HT1080 (cell line): ENCODE measurements at places on chromosomes 1 and 21. TPM values are rescaled to one million over a fixed set of nuclear protein-coding genes. Genes with fewer than 3 reads are reported as not detected.

The SPATA1 gene
- 0.20 TPM in 1 of 2 replicates, not detected in the other for total RNA-seq

The CFAP107 gene
- not detected in 2 replicates for total RNA-seq

The MX2 gene
- total RNA-seq = 0.08 and 0.17 TPM in 2 replicates

The TTF2 gene
- 24.0 and 25.0 TPM in 2 replicates for total RNA-seq

The TPTE gene
- 1.4 and 1.7 TPM in 2 replicates for total RNA-seq

The TPM3 gene
- 703 and 744 TPM in 2 replicates for total RNA-seq

- no peak for DNase-seq
Measured at GRCh38 chr1:22572818-22573217, 9.5 kb downstream of the EPHA8 start.

DNA sequence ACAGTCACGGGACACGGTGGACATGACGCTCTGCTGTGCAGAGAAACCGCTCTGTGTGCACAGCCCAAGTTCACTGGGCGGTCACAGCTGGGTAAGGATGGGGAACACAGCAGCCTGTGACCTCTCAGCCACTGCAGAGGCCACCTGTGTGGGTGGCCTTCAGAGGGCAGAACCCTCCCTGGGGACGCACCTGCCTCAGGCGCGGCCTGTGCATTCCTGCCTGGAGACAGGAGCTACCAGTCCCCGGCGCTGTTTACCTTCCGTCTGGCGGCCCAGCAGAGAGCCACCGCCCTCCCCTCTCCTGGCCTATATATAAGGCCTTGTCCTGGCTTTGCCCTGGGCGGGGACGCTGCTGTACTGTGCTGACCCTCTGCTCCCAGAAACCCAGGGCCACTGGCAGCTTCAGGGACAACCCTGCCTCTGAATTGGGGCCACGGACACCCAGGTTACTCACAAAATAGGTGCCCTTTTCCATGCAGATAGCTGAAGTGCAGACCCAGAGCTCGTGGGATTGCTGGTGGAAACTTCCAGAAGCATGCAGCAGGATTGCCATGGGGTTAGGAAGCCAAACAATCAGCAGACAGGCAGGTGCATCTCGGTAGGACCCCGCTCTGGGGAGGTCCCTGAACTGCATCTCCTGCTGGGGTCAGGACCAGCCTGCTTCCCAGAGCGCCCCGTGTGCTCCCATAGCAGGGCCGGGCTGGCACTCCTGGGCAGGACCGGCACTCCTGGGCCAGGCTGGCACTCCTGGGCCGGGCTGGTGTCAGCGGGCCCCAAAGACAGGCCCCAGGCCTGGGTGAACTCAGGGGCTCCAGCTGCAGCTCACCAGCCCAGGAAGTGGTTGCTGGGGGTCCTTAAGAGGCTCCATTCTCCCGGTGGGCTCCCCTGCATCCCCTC is 83.6 kb downstream of the SIK1 start:
- no peak for DNase-seq

GRCh38 chr21:45015469-45015860 is 58.9 kb upstream of the ADARB1 start:
- no peak for DNase-seq

- DNase-seq = peak; percentile 36
Measured at GRCh38 chr1:34460193-34460592, 283.5 kb downstream of the C1orf94 start.

DNA sequence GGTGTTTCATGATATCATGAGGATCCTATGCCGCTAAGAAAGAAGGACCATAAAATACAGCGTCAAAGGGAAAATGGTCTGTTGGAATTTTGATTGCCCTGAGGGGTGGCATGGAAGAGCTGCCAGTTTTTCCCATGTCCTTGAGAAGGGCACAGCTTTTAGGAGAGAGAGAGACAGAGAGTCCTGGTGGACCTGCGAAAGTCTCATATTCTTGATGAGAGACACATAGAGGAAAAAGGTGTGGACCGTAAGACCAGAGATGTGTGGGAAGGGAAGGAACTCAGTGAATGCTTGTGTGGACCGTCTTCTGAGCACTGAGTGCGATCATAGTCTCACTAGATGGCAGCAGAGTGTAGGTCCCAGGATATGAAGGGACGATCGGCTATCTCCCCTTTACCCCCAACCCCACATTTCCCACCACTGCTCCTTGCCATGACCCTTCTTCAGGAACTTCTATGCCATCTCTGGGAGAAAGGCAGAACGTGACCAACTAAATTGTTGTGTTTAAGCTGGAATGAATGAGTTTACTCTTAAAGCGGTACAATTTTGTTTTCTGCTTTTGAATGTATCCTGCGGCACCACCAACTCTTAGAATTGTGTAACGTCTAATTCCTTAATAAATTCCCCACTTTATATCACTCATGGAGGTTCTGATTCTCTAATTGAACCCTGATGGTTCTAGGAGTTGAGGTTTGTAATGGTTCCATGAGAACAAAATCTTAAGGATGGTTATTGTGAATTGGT is 117.7 kb downstream of the CTH start:
- peak; percentile 46 for DNase-seq

DNA sequence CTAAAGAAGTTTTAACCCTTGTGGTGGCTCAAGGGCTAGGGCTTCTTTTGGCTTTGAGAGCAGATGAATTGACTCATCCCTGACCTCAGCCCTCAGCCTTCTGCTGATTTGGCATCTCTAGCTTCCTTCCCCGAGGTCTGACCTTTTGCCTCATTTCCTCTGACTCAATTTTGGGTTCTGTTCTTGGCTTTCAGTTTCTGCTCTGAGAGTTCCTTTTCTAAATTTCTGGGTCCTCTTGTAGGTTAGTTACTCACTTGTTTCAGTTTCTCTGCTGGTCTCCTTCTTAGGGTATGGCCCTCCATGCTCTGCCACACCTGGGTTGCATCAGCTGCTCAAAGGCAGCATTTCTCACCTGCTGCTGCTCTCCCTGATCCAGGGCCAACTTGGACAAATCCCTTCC is 19.4 kb downstream of the PDE4B start:
- peak; percentile 95 for DNase-seq

- DNase-seq = no peak
Measured at GRCh38 chr1:65890201-65890843, 97.6 kb downstream of the PDE4B start.

- no peak for DNase-seq
Measured at GRCh38 chr1:15847893-15848142, 311 bp downstream of the SPEN start.

DNA sequence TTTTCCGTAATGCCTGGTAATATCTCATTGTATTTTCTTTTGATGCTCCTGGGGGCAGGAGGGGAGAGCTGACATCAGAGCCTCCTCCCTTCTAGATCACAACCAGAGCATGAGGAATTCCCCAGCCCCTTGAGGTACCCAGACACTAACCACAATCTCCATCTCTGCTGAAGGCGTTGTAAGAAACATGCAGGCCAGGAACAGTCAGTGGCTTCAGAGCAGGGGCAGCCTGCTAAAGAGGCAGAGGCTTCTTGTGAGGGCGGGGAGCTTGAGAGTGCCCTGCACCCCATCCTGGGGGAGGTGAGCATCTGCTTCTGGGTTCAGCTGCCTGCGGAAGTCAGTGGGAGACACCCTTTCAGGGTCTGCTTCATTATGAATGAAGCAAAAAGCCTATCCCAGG is 19.0 kb downstream of the MAPKAPK2 start:
- no peak for DNase-seq

DNA sequence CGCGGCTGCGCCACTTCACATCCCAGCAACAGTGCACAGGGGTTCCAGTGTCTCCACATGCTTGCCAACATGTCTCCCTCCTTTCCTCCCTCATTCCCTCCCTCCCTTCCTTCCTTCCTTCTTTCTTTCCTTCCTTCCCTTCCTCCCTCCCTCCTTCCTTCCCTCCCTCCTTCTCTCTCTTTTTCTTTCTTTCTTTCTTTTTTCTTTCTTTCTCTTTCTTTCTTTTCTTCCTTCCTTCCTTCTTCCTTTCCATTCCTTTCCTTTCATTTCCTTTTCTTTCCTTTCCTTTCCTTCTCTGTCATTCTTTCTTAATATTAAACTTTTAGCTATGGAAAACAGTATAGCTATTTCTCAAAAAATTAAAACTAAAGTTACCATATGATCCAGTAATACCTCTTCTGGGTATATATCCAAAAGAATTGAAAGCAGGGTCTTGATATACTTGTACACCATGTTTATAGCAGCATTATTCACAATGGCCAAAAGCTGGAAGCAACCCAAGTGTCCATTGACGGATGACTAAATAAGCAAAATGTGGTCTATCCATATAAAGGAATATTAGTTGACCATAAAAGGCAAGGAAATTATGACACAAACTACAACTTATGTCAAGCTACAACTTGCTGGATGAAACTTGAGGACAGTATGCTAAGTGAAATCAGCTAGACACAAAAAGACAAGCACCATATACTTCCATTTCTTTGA is 55.0 kb upstream of the TLR5 start:
- DNase-seq = no peak

DNA sequence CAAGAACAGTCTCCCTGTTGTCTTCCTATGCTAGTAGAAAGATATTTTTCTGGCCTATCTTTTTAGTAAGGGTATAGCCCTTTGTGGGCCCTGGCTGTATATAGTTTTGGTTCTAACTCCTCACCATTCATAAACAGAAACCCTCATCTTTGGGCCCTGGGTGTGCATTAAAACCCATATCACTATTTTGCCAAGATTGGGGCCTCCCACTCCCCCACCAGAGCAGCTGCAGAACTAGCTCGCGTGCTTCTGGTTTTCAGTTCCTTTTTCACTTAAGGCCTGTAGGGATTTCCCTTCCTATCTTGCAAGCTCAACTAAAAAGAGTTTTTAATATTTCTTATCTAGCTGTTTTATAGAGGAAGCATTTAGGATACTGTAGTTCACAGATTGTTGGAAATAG is 106.4 kb downstream of the RGL1 start:
- no peak for DNase-seq

- DNase-seq = no peak
Measured at GRCh38 chr1:53478502-53478818, 19.3 kb downstream of the DMRTB1 start.

- DNase-seq = no peak
Measured at GRCh38 chr1:10943991-10944730, 68.3 kb upstream of the TARDBP start.

DNA sequence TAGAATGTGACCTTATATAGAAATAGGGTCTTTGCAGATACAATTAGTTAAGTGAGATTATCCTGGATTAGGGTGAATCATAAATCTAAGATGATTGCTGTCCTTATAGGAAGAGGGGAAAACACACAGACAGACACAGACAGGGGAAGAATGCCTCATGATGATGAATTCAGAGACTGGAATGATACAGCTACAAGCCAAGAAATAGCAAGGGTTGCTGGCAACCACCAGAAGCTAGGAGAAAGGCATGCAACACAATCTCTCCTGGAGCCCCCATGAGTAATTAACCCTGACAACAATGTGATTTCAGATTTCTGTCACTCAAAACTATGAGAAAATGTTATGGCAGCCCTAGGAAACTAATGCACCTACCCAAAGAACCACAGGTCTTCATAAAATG is 19.1 kb upstream of the PPIH start:
- no peak for DNase-seq

GRCh38 chr1:168719306-168720111 is 9.5 kb downstream of the DPT start:
- peak; percentile 93 for DNase-seq

DNA sequence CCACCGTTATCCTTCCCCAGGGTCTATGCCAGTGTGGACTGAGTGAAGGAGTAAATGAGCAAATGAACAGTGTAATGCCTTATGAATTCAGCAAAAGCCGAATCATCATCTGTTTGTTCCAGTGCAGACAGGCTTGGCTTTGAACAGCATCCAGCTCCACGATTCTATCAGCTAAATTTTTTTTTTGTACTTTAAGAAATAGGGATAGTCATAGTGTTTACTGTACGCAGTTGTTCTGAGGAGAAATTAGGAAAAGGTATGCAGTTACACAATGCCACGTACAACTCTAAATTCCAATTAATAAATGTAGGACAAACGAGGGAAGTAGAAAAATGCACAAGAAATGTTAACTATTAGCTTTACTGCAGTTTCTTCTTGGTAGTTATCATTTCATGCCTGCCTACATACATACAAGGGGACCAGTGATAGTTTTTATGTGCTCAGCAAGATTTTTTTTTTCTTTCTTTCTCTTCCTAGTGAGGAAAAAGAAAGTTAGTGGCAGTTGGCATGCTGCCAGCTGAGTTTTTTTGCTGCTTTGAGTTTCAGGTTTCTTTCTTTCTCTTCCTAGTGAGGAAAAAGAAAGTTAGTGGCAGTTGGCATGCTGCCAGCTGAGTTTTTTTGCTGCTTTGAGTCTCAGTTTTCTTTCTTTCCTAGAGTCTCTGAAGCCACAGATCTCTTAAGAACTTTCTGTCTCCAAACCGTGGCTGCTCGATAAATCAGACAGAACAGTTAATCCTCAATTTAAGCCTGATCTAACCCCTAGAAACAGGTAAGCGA is at the start of gene IFI44L:
Gene IFI44L (plus strand): TSS at position 646 of the 777 bp plus-strand sequence. CDS start 7,468 bp downstream, outside the sequence.
- DNase-seq = peak; percentile 33
